RPMI8226 (cell line): ENCODE measurements at places on chromosomes 6 and 20.

GRCh38 chr6:119162134-119162775, 83.8 kb upstream of the FAM184A start:
- no peak for DNase-seq

DNA sequence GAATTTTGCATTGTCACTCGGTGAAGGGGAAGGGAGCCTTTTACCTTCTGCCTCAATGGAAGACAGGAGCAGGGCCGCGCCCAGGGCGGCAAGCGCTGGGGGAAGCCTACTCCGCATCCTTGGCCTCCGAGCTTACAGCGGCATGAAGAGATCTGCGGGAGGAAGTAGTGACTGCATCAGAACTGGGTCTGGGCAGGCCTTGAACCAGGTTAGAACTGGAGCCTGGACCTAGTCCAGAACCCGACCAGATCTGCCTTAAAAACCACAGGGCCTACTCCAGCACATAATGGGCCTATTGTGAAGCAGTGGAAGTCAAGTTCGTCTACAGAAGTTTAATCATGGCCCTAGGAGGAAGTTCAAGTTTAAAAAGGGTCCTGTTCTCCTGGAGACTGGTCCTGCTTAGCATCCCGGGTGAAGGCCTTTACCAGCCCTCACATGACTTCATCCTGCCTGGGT, 3.1 kb downstream of the COL12A1 start:
- no peak for DNase-seq

DNA sequence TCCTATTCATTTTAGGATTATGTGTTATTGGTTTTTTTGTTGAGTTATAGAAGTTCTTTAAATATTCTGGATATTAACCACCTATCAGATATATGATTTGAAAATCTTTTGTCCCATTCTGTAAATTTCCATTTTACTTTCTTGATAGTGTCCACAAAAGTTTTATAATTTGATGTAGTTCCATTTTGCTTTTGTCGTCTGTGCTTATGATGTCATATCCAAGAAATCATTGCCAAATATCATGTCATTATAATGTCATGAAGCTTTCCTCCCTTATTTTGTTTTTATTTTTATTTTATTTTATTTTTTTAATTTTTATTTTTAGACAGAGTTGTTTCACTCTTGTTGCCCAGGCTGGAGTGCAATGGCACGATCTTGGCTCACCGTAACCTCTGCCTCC, 21.0 kb upstream of the NANP start:
- DNase-seq: no peak

GRCh38 chr6:36364669-36365479, 22.6 kb downstream of the ETV7 start:
- peak; percentile 28 for DNase-seq

GRCh38 chr20:14979453-14979986, 642.1 kb upstream of the FLRT3 start:
- DNase-seq: no peak

DNA sequence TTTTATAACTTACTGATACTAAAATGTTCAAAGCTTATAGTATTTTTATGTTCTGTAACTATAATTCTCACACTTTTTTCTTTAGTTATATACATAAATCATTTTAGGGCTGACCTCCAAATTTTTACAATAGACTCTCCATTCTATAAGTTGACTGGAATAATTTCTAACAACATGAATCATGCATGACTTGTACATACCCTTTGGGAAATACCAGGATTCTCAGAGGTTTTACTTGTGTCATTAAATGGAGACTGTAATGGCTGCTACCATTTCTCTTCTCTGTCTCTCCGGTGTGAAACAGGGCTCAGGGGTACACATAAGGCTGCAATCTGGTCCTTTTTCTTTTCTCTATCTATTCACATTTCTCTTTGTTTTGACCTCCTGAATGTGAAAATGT, 222.2 kb upstream of the FLRT3 start:
- no peak for DNase-seq

- no peak for DNase-seq
Observed at GRCh38 chr6:24931718-24932691, 3.8 kb downstream of the RIPOR2 start.

DNA sequence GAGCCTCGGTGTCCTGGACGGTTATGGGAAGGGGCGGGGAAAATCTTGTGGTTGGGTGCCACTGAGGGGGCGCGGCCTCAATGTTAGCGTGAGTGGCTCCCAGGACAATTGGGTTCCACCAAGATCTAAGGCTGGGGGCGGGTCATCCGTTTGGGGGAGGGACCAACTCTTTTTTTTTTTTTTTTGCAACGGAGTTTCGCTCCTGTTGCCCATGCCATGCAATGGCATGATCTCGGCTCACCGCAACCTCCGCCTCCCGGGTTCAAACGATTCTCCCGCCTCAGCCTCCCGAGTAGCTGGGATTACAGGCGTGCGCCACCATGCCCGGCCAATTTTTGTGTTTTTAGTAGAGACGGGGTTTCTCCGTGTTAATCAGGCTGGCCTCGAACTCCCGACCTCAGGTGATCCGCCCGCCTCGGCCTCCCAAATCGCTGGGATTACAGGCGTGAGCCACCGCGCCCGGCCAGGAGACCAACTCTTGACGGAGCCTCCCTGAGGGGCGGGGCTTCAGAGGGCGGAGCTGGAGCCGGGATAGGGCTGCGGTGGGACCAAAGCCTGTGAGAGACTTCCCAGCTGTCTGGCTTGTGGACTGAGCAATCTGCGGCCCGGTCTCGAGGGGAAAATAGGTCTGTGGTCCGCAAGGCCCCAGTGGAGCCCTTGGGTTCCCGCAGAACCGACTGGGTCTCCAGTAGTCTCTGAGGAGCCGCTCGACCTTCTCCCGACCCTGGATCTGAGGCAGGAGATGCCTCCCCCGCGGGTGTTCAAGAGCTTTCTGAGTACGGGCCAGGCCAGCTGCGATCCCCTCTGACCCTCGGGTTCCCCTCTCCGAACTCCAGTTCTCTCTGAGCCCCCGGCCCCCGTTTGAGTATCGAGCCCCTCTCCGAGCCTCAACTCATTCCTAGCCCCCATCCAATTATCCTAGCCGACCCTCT, 1.1 kb downstream of the SPAG4 start:
- DNase-seq: peak; percentile 88

DNA sequence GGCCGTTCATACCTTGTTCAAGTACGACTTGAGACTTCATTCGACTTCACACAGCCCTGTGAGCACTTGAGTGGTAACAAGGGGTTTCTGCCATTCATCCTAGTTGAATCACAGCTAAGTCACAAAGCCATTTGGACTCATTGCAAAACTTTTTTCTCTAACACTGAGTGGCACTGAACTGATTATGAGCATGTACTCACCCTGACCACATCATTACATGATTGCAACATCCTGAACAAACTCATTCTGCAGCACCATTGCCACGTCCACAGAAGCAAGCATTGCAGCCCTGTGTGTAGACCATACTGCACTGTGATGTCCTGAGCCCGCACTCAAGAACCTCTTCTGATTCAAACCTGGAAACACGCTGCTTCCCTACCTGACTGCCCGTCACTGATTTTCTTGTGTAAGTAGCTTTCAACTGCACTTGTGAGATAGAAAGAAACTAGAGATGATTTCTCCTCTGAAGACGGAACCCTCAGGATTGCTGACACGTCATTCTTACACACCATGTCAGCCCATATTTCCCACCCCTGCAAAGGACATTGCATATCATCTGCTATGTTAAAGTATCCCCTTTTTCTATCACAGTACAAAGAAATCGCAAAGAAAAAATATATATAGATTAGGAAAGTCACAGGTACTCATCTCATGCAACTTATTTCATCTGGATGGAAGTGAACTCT, 81.6 kb downstream of the C6orf118 start:
- no peak for DNase-seq

- DNase-seq: no peak
Observed at GRCh38 chr6:40931931-40932330, 107.1 kb downstream of the UNC5CL start.

DNA sequence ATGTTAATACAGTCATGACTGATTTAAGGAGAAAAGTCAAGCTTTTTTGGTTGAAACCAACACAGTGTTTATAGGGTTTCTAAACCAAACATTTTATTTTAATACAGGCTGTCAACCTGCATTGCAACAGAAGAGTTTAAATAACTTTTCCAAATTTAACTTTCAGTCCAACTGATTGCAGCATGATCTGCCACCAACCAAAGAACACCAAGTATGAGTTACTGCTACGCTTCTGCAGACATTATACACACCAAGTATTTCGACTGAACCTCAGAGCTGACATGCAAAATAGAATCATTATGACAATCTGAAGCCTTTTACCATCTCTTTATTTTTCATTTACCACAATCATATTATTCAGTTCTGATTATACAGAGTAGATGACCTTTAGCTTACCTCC, 151.2 kb upstream of the DST start:
- no peak for DNase-seq

- no peak for DNase-seq
Observed at GRCh38 chr20:54339093-54339492, 131.2 kb downstream of the PFDN4 start.

GRCh38 chr6:14121936-14122344, 4.4 kb downstream of the CD83 start:
- DNase-seq: peak; percentile 54

- no peak for DNase-seq
Observed at GRCh38 chr6:133707456-133707855, 181.5 kb upstream of the TCF21 start.

- no peak for DNase-seq
Observed at GRCh38 chr6:15510121-15510520, 152.7 kb downstream of the DTNBP1 start.

- DNase-seq: no peak
Observed at GRCh38 chr20:1189827-1190226, 5.0 kb upstream of the TMEM74B start.

GRCh38 chr20:58997141-58997770, 9.8 kb downstream of the CTSZ start:
- DNase-seq: no peak

- peak; percentile 66 for DNase-seq
Observed at GRCh38 chr20:38692436-38693411, 31.6 kb upstream of the SLC32A1 start.

DNA sequence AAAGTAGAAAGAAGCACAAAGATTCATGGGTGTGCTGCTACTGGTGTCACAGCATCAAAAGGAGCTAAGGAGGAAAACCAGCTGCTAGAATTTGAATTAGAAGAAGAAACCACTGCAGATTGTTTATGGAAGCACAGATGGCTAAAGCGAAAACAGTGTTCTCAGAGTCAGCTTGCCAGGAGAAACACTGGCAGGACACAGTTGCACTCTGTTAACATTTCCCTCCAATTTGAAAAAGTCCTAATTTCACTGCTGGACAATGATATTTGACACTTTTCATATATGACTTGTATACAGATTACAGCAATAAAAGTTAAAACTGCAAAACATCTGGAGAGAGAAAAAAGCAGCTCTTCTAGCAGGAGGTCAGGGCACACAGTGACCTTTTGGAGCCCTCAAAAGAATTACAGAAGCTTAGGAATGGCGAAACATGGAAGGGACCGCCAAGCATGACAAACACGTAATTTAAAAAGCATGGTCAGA, 314.5 kb downstream of the COL12A1 start:
- no peak for DNase-seq

GRCh38 chr6:163694072-163694471, 279.6 kb downstream of the QKI start:
- no peak for DNase-seq

GRCh38 chr20:25198663-25199383, 3.3 kb downstream of the ENTPD6 start:
- no peak for DNase-seq

DNA sequence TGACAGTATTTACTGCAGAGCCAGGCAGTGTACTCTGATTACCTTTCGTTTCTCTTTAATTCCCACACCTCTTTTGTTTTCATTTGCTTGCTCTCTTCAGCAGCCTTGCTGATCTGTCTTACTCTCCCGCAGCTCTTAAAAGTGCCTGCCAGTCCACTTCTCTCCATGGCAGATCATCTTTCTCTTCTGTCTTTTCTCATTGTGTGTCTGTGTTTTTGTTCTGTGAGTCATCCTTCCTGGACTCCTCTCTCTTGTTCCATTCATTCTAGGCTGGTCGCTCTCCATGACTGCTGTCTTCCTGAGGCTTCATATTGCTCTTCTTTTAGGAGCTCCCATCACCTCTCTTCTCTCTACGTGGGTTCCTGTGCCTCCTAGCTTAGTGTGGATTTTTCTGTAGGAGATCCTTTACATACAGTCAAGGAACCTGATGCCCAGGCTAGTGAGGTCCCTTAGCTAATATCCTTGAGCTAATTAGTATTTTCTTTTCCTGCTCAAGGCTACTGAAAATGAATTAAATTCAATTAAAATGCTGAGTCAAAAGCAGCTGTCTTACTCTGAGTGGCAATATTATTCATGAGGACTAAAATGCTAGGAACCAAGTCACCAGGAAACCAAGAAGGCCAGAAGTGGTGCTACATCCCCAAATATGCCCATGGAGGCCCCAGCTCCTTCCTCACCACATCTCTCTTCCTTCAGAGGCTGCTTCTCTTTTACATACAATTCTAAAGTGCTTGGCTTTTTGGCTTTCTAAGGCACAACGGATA, 86.1 kb downstream of the SLX4IP start:
- DNase-seq: no peak
